ENCODE measurements at places on chromosomes 4 and X.

- no peak overlapping the region for H3K27ac ChIP-seq
- no peaks in the 10 kb centered on the region for H3K27me3 ChIP-seq
- no peaks in the 10 kb centered on the region for H3K4me1 ChIP-seq
- H3K36me3 ChIP-seq = no peaks in the 10 kb centered on the region
Measured at GRCh38 chr4:106495476-106495875, 126.9 kb upstream of the GIMD1 start.

GRCh38 chr4:16472537-16472936 is 246.3 kb upstream of the TAPT1 start:
- H3K27me3 ChIP-seq = no peaks in the 10 kb centered on the region
- DNase-seq = no peak
- no peak overlapping the region for H3K27ac ChIP-seq
- no peak overlapping the region for H3K4me3 ChIP-seq
- no peaks in the 10 kb centered on the region for H3K36me3 ChIP-seq

- no peak overlapping the region for H3K27ac ChIP-seq
- peaks cover 15% of the 10 kb centered on the region for H3K4me1 ChIP-seq
- H3K36me3 ChIP-seq = no peaks in the 10 kb centered on the region
- no peaks in the 10 kb centered on the region for H3K27me3 ChIP-seq
Measured at GRCh38 chr4:112736718-112737135, 99.8 kb downstream of the LARP7 start.

DNA sequence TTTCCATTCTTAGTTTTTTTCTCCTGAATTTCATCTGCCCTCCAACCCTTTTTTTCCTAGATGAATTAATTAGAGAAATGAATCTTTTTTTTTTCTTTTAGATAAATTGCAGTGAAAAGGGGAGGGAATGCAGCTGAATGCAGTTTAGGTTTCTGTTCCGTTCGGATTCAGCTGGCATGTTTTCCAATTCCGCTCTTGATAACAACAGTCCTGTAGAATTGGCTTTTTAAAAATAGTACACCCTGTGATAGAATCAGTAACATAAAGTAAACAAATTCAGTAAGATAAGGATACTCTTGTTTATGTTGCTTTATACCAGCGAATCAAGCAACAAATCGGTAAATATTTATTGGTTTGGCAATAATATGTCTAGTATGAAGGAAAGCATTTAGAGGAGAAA is 103.5 kb downstream of the UNC5C start:
- H3K27ac ChIP-seq = no peak overlapping the region
- H3K4me3 ChIP-seq = no peak overlapping the region
- DNase-seq = no peak
- H3K36me3 ChIP-seq = no peaks in the 10 kb centered on the region

Data from activated naive CD8-positive, alpha-beta T cell treated with anti-CD3 and anti-CD28 coated beads, Interleukin-2, amount 10 ng/mL, durations not matched to agents 7 days and 5 days (primary cell).